HT1080 (cell line): ENCODE measurements at places on chromosomes 4 and X.
A peak's percentile ranks its signal among the peaks of the same experiment; 100 is the strongest.

DNA sequence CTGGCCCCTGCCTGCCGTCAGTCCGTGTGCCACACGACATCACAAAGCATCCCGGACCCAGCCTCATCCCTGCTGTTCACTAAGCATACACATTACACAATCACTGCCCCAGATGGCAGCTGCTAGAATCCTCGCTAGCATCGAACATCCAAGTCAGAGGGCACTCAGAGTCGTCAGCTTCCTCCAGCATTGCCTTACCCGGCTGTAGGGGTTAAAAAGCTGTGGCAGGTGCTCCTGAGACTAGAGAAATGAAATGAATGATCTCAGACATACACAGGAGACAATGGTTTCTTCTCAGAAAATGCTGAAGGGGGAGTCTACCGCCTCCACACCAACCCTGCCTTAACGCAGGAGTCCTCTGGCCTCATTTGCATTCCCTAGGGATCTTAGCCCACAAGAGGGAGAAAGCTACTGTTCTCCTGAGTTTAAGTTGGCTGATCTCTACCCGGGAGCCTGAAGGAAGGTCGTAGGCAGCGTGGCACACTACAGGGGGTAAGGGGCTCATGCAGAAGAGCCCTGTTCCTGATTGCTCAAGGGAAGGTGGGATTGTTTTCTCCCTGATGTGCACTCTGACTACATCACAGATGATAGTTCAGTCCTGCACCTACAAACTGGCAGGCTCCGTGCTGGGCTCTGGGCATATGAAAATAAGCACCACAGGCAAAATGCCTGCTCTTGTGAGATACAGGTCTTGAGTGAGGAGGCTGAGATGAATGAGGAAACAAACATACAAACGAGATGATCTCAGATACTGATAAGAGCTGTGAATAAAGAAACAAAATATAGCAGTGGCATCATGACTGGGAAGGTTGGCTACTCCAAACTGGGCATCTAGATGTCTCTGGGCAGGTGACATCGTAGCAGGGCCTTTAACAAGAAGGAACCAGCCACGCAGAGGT is 2.6 kb upstream of the KIAA0232 start:
- DNase-seq, result no peak

DNA sequence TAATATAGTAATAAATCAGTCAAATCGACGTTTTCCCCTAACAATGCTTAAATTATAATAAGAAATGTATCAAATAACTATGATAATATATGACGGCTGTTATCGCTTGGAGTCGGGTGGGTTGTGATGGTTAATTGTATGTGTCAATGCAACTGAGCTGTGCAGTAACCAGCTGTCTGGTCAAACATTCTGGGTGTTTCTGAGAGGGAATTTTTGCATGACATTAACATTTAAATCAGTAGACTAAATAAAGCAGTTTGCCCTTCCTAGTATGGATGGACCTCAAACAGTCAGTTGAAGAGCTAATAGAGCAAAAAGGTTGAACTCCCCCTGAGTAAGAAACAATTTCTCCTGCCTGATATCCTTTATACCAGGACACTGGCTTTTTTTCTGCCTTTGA is 96.7 kb downstream of the YIPF7 start:
- DNase-seq, result no peak

DNA sequence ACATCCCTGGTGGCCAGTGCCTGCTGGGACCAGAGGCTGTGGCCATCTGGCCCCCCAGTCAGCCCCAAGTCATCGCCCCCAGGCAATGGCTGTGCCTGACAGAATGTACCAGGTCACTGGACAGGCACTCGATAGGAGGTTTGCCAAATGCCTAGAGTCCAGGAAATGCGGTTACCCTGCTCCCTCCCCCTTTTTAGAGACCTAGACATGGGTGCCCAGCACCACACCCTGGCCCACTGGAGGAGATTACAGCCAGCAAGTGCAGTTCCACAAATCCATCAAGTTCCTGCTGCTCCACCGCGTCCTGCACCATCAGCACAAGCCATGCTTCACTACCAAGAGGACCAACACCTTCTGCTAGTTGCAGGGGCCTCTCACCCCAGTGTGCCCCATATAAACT is 16.2 kb upstream of the ZFX start:
- DNase-seq, result peak; percentile 11

DNA sequence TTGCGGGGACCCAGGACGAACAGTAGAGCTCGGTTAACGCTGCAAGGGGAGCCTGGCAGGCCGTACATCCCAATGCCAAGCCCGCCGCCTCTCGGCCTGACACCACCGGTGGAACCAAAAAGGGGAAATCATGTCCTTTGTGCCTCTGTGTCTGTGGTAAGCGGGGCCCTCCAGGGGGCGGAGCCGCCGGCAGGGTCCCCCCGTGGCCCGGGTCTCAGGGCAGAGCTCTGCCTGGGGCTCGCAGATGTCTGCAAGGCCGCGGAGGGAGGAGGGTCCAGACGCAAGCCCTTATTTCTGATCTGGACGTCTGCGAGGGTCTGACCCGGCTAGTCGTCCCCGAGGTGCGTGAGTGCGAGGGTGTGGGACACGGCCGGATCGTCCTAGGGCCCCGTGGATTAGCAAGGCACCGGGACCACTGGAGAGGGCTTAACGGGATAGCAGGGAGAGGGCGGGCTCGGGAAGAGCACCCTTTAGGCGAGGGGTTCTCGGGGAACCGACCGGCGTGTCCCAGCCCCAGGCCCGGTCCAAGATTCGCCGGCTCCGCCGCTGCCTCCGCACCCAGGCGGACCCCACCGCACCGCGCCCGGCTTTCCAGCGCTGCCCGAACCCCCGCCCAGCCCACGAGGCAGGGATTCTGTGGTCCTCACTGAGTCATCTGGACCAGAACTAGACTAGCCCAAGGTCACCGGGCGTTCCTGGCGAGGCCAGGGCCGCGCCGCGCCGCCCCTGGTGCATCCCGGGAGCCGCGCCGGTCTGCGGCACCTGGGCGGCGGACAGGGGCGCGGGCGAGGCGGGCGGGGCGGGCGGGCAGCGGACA is 863 bp upstream of the FAM193A start:
- DNase-seq, result no peak

GRCh38 chr4:110460074-110460746 is 15.7 kb upstream of the ENPEP start:
- DNase-seq, result no peak

- no peak for DNase-seq
These were observed 22.7 kb upstream of the ASB5 start for GRCh38 chr4:176291748-176292147.

DNA sequence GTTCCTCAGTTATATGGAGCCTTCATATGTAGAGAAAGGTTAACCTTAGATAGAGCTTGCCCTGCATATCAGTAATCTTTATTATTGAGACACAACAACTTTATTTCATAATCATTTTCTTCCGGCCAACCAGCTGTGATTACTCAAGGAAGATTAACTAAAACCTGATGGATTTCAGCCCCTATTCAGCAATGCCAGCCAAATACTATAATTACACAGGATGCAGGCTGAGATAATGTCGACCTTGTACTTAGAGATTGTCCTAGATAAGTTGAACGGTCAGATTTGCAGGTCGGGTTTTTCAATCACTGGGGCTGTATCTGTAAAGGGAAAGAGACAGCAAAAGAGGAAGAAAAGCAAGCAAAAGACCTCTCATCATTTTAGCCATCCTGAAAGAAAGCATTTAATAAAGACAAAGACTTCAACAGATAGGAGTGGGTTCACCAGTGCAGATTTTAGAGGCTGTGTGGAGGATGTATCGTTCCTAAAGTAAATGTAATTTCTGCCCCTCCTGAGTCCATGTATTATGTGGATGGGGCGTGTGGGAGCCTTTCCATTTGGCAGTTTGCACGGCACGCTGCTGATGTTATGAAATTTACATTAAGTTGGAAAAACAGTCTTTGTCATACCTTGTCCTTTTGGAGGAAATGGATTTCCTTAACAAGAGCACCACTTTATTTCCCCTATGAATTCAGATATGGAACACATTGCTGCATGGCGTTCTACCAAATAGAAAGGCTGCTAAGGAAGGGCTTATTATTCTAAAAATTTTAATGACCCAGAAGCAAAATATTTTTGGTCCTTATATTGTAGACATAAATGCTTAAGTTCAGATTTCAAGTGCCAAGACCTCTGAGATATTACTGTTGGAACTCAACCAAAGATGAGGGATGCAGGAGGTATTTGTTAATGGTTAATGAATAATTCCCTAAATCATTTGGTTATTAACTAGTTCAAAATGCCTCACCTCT is 496.7 kb downstream of the SPRY1 start:
- DNase-seq, result no peak

DNA sequence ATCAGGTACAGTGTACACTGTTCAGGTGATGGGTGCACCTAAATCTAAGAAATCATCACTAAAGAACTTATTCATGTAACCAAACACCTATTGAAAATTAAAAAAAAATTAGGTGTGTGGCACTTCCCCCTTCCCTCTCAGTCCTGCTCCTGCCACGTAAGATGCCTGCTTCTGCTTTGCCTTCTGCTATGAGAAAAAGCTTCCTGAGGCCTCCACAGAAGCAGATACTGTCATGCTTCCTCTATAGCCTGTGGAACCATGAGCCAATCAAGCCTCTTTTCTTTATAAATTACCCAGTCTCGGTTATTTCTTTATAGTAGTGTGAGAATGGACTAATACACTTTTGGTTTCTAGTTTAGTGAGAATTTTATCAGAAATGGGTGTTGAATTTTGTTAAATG is 459.8 kb upstream of the DIPK2B start:
- DNase-seq, result no peak
